ENCODE measurements at places on chromosomes 3 and 15.

DNA sequence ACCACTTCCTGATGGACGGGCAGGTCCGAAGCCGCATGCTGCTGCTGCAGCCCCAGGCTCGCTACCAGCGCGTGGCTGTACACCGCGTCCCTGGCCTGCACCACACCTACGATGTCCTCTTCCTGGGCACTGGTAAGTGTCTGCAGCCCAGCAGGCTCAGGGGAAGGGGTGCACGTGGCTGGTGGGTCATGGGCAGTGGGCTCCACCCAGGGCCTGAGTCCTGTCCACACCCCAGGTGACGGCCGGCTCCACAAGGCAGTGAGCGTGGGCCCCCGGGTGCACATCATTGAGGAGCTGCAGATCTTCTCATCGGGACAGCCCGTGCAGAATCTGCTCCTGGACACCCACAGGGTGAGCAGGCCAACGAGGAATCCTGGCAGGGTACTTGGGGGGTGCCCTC lies 8.7 kb downstream of the CIB1 start:
- DNase-seq, result no peak

DNA sequence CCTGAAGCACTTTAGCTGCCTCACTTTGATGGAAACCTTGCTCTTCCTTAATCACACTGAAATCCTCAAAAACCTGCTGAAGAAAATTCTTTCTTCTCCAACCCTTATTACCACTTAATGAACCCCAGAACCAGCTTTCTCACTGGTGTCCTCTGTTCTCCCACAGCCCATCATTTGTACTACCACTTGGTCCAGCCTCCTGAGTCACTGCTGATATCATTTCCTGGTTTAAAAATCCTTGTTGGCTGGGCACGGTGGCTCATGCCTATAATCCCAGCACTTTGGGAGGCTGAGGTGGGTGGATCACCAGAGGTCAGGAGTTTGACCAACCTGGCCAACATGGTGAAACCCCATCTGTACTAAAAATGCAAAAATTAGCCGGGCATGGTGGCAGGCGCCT lies 418.6 kb upstream of the KCNMB2 start:
- DNase-seq, result no peak

- DNase-seq, result no peak
Observed at GRCh38 chr15:72487070-72487797, 13.1 kb downstream of the ARIH1 start.

- DNase-seq, result no peak
Observed at GRCh38 chr3:2370317-2370716, 271.7 kb downstream of the CNTN4 start.

GRCh38 chr3:37262816-37263393 lies 88.5 kb upstream of the LRRFIP2 start:
- no peak for DNase-seq

DNA sequence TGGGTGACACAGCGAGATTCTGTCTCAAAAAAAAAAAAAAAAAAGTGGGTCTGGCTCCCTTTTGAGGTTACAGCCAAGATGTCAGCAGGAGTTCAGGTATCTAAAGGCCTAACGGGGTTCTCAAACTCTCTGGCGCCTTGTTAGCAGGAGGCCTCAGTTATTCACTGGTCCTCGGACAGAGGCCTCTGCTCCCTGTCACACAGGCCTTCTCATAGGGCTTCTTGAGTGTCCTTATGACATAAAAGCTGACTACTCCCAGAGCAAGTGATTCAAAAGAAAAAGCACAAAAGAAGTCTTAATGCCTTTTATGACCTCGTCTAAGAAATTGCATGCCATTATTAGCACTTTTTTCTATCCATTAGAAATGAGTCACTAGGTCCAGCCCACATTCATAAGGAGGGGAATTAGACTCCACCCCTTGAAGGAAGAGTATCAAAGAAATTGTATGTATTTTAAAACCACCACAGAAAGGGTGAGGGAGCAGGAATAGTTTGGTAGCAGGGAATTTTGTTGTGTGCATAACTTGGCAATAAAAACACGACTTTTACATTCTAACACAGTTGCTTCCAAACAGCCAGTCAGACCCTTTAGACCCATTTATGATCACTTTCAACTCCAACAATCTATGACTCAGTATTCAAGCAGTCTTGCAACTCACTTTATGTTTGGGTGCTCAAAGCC lies 90.3 kb downstream of the MEX3B start:
- no peak for DNase-seq

GRCh38 chr3:111615880-111616279 lies 20.7 kb upstream of the ZBED2 start:
- DNase-seq, result no peak

DNA sequence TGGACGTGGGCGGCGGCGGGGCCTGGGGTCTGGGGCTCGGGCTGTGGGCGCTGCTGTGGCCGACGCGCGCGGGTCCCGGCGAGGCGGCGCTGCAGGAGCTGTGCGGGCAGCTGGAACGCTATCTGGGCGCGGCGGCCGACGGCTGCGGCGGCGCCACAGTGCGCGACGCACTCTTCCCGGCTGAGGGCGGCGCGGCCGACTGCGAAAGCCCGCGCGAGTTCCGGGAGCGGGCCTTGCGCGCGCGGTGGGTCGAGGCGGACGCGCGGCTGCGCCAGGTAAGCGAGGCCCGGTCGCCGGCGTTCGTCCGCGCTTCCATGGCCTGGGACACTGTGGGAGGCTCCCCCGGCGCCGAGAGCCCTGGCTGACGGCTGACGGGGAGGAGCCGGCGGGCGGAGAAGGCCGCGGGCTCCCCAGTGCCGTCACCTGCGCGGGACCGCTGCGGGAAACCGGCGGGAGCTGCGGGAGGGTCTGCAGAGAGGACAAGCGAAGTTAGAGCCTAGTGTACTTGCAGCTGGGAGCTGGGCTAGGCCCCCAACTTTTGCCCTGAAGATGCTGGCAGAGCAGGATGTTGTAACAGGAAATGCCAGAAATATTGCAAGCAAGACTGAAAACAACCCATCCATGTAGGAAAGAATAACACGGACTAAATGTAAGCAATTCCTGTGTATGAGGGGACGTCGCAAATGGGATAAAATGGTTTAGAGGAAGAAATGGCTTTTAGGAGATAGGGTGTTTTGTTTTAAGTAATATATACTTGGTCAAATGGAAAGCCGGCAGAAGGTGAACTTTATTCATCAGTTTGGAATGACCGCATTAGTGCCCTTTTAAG lies 847 bp downstream of the WHAMM start:
- DNase-seq, result peak; percentile 80

Data from SK-N-SH (cell line).